ENCODE measurements at places on chromosomes 5 and 9.

DNA sequence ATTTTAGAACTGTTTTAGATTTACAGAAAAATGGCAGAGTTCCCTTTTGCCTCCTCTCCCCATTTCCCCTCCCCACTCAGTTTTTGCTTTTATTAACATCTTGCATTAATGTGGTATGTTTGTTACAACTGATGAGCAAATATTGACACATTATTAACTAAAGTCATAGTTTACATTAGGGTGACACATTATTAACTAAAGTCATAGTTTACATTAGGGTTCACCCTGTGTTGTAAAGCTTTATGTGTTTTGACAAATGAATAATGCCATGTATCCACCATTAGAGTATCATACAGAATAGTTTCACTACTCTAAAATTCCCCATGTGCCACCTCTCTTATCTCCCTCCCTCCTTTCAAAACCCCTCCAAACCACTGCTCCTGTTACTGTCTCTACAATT lies 262.5 kb downstream of the NPR3 start:
- DNase-seq = no peak

GRCh38 chr5:62722360-62722759 lies 143.7 kb downstream of the LRRC70 start:
- no peak for DNase-seq

- DNase-seq = no peak
Observed at GRCh38 chr9:70340572-70340971, 73.9 kb downstream of the KLF9 start.

DNA sequence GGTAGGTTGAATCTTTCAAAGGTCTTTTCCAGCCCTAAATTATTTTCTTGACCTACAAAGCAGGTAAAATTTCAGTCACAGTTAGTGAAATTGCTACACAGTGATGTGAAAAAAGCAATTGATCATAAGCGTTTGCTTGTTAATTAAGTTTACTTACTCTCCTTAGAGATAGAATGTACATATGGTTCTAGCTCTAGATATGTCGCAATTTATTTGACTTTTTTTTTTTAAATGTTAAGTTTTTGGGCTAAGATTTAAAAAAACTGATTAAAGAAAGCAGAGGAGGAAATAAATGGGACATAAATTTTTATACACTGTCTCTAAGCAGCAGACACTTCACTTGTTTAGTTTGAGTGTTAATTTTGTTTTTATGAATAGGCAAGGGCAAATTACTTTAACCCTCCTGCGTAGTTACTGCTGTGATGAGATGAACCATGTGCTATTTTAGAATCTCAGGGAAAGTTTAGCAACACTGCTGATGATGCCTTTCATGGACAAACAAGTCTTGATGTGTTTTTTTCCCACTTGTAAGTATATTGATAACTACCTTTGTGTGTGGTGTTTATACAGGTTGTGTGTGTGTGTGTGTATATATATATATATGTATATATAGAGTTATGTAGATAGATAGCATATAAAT lies 38.3 kb upstream of the FAM120AOS start:
- DNase-seq = no peak

DNA sequence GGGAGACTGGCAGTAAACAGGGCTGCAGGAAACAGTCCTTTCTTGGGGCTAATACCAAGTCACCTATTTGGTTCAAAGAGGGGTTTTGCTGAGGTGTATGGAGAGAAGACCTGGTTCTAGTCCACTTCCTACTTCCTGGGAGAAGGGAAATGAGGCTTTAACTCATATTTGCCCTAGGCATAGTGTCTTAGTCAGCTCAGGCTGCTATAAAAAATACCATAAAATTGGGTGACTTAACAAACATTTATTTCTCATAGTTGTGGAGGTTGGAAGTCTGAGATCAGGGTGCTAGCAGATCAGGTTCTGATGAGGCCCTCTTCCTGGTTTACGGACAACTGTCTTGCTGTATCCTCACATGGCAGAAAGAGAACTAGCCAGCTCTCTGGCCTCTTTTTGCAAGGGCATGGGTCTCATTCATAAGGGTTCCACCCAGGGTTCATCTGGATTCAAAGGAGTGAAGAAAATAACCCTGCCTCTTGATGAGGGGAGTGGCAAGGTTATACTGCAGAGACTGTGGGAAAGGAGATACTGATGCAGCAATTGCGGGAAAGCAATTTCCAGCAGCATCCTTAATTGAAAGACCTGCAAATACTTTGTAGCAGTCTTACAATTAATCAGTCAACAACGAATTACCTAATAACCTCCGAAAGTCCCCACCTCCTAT lies 40.5 kb downstream of the ANKDD1B start:
- DNase-seq = no peak

GRCh38 chr5:158590746-158591300 lies 508.9 kb downstream of the EBF1 start:
- no peak for DNase-seq

GRCh38 chr5:132526290-132526973 lies 16.9 kb downstream of the IL5 start:
- no peak for DNase-seq

DNA sequence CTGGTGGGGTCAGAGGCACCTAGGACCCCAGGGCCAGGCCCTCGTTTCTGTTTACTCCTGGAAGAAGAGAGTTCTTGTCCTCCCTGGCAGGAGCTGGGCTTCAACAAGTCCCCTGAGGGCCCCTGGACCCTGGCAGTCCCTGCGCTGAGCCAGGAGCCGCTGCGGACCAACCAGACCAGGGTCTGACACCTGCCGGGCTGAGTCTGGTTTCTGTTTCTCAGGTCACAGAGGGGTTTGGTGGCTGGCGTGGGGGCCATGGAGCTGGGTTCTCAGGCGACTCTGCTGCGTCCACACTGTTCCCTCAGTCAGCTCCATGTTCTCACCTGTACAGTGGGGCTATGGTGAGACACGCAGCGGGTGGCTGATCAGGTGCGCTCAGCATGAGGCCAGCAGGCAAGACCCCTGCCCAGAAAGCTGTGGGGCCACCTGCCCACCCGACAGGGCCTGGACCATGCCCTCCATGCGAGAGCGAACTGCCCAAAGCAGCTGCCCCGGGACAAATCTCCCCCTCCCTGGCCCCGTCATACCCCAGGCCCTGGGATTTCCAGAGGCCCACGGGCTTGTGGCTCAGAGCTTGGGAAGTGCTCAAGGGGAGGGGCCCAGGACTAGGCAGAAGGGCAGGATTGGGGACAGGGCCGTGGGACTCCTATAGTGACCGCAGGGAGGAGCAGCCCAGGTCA lies 17.9 kb upstream of the NOTCH1 start:
- DNase-seq = no peak
